NCI-H69 (cell line): ENCODE measurements at places on chromosomes 3 and 15.

DNA sequence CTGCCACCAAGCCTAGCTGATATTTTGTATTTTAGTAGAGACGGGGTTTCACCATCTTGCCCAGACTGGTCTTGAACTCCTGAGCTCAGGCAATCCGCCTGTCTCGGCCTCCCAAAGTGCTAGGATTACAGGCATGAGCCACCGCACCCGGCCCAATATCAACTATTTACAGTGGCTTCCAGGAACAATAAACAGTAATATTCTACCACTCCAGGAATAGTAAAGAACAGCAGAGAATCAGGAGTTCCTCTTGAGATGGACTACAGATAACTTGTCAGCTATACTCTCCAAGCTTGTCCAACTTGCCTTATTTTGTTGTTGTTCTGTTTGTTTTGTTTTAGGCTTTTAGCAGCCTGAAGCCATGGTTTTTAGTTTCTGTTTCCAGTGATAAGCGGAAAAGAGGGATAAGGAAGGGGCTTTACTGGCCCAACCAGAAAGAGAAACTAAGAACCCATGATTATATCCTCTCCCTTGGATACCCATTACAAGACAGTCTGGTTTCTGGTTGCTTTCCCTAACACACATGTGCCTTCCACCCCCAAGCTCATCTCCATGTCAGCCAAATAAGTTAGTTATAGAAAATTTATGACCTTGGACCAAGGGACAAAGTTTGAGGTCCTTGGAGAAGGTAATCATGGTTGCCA, 36.7 kb downstream of the ARHGEF3 start:
- DNase-seq = no peak

GRCh38 chr15:71131601-71132362, 16.5 kb downstream of the THSD4 start:
- DNase-seq = no peak

GRCh38 chr3:81013360-81013759, 748.1 kb downstream of the GBE1 start:
- no peak for DNase-seq

DNA sequence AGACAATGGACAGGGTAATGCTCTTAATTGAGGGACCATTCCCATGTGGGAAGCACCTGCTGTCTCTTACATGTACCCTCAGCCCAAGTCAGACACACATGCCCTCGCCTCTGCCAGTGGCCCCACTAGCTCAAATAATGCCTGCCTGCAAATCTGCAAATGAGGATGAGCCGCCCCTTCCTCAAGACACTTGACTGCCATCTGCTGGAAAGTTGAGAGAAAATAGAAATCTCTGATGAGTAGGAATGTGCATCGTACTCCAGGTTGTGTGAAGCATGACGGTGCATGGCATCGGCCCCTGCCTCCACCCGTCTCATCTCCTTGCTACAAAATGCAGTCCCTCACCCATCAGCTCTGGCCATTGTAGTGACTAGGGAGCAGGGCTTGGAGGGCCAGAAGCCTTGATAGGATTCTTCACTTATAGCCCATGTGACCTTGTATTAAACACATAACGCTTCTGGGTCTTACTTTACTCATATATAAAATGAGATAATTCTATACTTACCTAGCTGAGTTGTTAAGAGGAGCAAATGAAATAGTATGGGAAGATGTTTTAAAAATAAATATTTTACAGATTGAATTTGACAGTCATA, 6.3 kb upstream of the SCN5A start:
- peak; percentile 66 for DNase-seq

DNA sequence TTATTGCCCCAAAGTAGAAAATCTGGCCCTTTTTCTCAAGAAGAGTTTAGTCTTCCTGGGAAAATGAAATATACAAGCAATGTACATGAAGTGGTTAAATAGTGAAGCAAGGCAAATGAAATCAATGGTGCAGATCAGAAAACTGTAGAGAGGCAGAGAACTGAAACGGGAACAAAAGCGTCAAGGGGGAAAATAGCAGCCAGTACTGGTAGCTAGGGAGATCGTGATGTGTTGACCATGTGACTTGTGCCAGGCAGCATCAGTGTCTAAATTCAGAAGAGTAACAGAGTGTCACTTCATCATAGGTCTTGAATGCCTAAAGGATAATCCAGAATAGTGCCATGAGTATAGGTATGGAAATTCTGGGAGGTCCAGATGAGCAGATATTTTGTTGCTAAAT, 163.1 kb downstream of the CHL1 start:
- no peak for DNase-seq

DNA sequence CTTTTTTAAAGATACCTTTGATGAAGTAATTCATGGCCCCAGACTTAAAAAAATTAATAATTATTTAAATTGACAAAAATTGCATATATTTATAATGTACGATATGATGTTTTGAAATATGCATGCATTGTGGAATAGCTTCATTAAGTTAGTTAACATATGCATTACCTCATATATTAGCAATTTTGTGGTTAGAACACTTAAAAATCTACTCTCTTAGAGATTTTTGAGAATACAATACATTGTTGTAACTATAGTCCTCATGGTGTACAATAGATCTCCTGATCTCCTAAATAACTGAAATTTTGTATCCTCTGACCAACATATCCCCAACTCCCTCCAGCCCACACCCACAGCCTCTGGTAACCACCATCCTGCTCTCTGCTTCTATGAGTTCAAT, 104.1 kb downstream of the PEX5L start:
- DNase-seq = no peak

- DNase-seq = no peak
Observed at GRCh38 chr3:153590051-153590450, 428.0 kb downstream of the RAP2B start.
